Astrocyte (in vitro differentiated cells and primary cell): ENCODE measurements at places on chromosomes 7 and 10.
A peak's percentile ranks its signal among the peaks of the same experiment; 100 is the strongest.

GRCh38 chr10:7895699-7896090 is 77.4 kb downstream of the TAF3 start:
- DNase-seq, result no peak

- DNase-seq, result peak; percentile 40
Observed at GRCh38 chr7:39414224-39415035, 151.8 kb upstream of the YAE1 start.

DNA sequence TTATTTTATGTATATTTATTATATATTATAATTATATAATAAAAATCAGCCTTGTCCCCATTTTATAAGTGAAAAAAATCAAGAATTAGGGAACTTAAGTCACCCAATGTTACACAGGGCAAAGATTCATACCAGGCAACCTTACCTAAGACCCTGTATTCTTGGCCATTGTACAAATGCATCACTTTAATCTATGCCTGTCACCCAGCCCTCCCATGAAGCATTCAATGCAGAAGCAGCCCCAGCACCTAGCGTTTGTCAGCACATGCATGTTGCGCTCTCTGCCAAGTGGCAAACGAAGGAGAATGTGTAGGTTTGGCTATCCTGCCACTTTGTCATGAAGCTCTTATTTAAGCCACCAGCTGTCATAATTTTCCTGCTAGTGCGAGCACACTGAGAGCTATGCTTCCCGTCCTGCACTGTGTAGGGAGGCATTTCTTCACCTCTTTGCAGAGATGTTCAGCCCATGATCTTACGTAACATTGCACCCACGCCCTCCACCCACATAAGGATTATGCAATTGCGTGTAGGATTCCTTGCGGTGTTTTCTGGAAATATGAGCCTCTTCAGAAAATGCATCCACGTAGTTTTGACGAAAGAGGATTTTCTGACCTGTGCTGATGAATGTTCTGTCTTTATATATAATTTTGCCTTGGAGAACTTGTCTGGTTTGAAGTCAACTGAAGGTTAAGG is 7.7 kb upstream of the COBL start:
- no peak for DNase-seq

DNA sequence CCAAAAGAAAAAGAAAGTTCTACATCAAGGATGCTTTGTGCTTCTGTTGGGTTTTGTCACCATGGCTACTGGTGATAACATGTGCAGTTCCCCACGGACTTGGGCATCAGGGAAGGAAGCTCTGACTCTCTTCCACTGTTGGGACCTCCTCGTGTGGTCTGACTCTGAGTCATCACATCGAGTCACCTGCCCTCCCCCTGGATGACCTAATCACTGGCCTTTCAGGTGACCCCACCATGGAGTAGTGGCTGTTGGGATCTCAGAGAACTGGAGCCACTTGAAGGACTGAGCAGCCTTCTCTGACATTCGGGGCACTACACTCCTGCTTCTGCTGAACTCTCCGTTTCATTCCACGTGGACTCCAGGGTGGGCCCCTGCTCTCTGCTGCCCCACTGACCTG is 60.8 kb upstream of the DOCK1 start:
- DNase-seq, result peak; percentile 14
